ENCODE measurements at places on chromosomes 5 and 9. TPM values are rescaled to one million over a fixed set of nuclear protein-coding genes. Genes with fewer than 3 reads are reported as not detected.

DNA sequence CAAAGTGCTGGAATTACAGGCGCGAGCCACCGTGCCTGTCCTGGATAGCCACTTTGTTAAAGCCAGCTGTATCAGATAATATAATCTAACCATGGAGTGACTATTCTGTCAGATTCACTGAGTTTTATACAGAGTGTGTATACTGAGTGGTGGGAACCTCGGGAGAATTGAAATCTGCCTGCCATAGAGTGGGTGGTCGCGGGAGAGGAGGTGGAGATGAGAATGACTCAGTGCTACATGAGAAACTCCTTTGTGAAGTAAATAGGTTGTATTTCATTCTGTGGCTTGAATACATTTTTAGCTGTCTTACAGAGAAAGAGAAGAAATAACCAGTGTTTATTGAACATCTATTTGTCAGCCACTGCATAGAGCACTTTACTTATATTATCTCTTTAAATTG lies 26.4 kb downstream of the ATP6V0E1 start:
- H3K27ac ChIP-seq: no peak overlapping the region
- H3K36me3 ChIP-seq: no peaks in the 10 kb centered on the region
- no peak for DNase-seq
- H3K27me3 ChIP-seq: no peaks in the 10 kb centered on the region
- H3K4me3 ChIP-seq: no peak overlapping the region

DNA sequence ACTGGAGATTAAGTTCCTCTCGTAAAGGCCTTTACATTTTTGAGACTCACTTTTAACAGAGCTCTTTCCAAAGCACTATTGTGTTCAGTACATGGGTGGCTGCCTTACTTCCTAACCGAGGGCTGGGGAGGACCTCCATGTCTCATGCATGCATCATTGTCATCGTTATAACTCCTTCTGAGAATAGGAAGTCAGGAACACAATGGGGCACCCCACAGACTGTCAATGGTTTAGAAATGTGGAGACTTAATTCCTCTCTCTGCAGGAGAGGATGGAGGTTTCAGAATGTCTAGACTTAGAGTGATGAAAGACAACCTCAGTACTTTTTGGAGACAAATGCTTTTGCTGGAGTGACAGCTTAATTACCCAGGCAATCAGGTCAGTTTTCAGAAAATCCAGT lies 83.9 kb downstream of the PRLR start:
- no peaks in the 10 kb centered on the region for H3K27me3 ChIP-seq
- no peaks in the 10 kb centered on the region for H3K36me3 ChIP-seq
- H3K4me3 ChIP-seq: no peak overlapping the region
- DNase-seq: no peak
- H3K27ac ChIP-seq: no peak overlapping the region
- no peaks in the 10 kb centered on the region for H3K4me1 ChIP-seq

DNA sequence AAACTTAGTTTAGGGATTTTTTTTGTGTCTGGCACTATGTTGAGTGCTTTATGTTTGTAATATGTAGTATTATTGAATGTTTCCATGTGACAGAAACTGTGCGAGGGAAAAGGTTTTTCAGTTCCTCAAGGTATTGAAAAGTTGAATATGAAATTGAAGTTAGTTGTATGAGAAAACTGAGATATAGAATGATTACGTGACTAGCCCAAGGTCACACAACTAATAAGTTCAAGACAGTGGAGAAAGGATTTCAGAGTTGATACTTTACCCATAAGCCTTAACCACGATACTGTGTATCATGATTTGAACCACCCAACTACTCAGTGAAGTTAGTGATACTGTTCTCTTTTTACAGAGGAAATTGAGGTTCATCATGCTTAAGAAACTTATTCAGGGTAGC lies 5.7 kb downstream of the NIPBL start:
- no peak overlapping the region for H3K4me3 ChIP-seq
- peaks cover 29% of the 10 kb centered on the region for H3K4me1 ChIP-seq
- DNase-seq: no peak
- H3K27ac ChIP-seq: no peak overlapping the region

GRCh38 chr5:168865968-168866367 lies 286.8 kb upstream of the PANK3 start:
- no peak overlapping the region for H3K4me3 ChIP-seq
- no peaks in the 10 kb centered on the region for H3K36me3 ChIP-seq
- DNase-seq: no peak
- H3K4me1 ChIP-seq: no peaks in the 10 kb centered on the region
- no peaks in the 10 kb centered on the region for H3K27me3 ChIP-seq

DNA sequence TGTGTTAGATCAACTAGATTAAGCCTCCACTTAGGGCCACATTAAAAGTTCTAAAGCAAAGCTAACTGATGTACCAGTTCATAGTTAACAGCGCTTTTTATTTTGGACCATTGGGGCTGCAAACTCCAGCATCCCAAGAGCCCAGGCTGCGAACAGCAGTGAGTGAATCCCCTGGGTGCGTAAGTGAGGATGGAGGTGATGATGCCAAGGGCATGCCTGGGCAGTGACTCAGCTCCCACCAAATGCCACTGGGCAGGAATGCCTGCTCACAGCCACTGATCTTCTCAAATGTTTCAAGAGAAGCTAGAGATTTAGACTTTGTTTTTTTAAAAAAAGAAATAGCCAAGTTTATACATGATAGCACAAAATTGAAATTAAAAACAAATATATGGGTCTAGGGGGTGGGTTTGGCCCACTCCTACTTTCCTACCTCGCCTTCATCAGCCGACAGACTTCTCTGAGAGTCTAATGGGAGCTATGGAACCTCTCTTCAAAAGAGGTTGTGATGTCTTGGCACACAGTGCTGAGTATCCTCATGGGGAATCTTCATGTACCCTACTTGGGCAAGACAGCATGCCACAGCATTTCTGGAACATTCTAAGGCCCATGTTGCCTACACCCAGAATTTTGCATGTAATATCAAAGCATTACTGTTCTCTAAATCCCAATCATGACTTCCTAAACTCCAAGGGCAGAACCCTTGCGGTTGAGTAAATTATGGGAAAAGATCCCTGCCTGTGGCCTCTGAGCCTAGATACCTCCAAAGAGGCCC lies 398.1 kb downstream of the EBF1 start:
- H3K27ac ChIP-seq: peak overlapping the region; percentile 6
- no peaks in the 10 kb centered on the region for H3K36me3 ChIP-seq
- no peak for DNase-seq
- no peaks in the 10 kb centered on the region for H3K27me3 ChIP-seq

DNA sequence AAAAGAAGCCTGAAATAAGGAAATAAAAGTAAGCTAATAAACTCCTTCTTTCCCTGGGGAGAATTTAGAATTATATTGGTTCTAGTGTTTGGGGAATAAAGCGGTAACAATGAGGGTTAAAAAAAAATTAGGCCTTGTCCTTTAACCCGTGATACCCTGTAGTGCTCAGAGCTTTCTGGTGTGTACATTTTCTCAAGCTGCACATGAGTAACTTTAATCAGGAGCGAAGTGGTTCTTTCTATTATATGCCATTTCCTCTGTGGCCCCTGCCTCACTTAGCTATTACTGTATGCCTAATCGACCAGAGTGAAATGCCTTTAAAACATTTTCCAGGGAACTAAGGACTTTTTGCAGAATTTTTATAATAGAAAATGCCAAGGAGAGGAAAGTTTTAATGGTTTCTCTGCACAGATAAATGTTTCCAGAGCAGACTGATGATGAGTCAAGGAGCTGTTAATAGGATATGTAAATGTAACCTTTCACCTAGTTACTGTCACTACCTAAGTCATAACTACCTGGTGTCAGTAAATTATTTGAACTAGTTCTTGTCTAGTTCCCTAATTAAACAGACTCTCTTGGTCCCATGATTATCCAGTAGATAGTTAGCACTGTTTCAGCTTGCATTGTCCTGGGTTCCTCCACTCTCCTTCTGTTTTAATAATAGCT lies 7.6 kb downstream of the PAM start:
- no peaks in the 10 kb centered on the region for H3K36me3 ChIP-seq
- H3K4me1 ChIP-seq: peaks cover 12% of the 10 kb centered on the region
- H3K27ac ChIP-seq: no peak overlapping the region
- H3K4me3 ChIP-seq: no peak overlapping the region

DNA sequence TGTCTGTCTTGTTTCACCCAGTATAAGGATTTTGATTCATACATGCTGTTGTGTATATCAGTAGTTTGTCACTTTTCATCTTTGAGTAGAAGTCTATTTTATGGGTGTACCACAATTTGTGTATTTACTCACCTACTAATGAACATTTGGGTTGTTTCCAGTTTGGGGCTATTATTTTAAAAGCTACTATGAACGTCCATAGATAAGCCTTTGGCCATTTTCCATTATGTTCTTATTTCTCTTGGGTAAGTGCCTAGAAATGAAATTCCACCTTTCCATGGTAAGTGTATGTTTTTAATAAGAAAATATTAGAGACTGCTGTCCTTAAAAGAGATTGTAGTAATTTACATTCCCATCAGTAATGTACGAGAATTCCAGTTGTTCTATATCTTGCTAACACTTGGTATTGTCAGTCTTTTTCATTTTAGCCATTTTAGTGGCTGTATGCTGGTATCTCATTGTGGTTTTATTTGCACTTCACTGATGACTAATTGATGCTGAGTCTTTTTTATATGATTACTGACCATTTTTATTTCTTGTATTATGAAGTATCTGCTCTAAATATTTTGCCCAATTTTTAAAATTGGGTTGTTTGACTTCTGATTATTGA lies 17.9 kb upstream of the PDE8B start:
- no peaks in the 10 kb centered on the region for H3K4me1 ChIP-seq
- H3K4me3 ChIP-seq: no peak overlapping the region
- no peak overlapping the region for H3K27ac ChIP-seq
- DNase-seq: no peak
- H3K36me3 ChIP-seq: no peaks in the 10 kb centered on the region
- no peaks in the 10 kb centered on the region for H3K27me3 ChIP-seq

DNA sequence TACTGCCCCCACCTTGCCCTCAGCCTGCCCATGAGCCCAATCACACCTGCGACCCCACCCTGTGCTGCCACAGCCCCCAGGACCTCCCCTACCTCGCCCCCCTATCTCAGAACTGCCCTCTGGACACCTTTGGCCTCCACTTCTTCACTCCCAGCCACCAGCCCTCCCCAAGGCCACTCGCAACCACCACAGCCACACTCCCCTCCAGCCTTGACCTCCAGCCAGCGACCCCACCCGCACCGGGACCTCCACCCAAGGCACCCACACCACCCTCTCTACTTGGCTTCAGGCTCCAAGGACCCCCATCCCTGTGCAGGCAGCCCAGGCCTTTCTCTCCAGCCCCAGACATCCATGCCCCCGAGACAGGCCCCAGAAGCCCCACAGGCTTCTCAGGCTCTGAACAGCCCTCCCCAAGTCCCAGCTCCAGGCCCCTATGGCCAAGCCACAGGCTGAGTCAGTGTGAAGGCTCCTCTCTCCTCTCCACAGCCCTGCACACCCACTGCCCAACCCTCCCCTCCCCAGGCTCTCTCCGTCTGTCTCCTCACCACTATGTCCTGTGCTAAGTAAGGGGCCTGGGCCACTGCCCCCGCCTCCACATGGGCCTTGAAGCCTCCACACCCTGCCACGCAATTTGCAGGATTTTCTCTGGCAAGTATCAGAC lies 2.0 kb downstream of the AK1 start:
- H3K27me3 ChIP-seq: no peaks in the 10 kb centered on the region
- no peaks in the 10 kb centered on the region for H3K4me1 ChIP-seq
- H3K27ac ChIP-seq: no peak overlapping the region
- no peaks in the 10 kb centered on the region for H3K36me3 ChIP-seq
- H3K4me3 ChIP-seq: no peak overlapping the region

DNA sequence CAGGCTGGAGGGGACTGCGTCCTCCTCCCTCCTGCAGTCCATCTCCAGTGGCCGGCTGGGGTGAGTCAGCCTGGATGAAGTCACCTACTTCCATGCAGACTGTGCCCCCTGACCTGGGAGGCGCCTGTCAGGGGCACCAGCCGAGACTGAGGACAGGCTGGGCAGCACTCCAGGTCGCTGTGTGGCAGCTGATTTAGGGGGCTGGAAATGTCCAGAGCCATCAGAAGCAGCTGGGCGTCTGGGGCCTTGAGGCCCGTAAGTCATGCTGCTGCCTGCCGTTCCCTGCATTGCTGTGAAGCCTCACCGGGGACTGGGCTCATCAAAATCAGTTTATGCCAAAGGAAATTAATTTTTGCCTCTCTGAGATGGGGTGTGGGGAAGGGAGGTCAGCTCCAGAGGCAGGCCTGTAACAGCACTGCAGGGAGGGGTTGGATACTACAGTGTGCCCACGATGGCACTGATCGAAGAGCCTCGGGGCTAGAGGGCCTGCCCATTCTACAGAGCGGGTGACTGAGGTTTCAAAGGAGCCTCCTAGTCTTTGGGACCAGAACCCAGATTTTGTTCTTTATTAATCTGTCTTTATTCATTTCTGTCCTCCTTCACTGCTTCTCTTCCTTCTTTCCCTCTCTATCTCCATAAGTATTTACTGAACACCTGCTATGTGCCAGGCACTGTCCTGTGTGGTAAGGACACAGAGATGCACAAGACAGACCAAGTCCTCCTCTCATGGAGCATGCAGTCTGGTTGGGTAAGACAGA lies 70.4 kb upstream of the PSD2 start:
- peak; percentile 67 for DNase-seq
- H3K4me1 ChIP-seq: no peaks in the 10 kb centered on the region
- H3K4me3 ChIP-seq: no peak overlapping the region
- H3K36me3 ChIP-seq: no peaks in the 10 kb centered on the region

GRCh38 chr5:73862796-73863195 lies 236.8 kb downstream of the ARHGEF28 start:
- no peak overlapping the region for H3K4me3 ChIP-seq
- no peaks in the 10 kb centered on the region for H3K4me1 ChIP-seq
- no peaks in the 10 kb centered on the region for H3K27me3 ChIP-seq
- H3K27ac ChIP-seq: no peak overlapping the region

DNA sequence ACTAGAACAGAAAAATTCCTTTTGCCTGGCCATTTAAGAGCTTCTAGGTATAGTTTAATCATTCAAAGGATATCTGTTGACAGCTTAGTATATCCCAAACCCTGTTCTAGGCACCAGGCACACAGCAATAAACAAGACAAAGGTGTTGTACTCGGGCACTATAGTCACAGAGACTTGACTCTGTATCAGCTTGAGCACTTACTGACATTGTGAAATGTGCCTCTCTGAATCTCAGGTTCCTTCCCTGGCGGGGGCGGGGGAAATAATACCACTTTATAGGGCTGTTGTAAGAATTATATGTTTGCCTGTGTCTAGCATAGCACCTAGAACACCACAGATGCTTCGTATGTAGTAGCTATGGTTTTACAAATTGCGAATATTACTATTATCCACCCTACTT lies 104.5 kb downstream of the NR6A1 start:
- H3K4me1 ChIP-seq: no peaks in the 10 kb centered on the region
- no peaks in the 10 kb centered on the region for H3K36me3 ChIP-seq
- H3K27ac ChIP-seq: no peak overlapping the region
- no peaks in the 10 kb centered on the region for H3K27me3 ChIP-seq
- H3K4me3 ChIP-seq: no peak overlapping the region
- no peak for DNase-seq

Gene SLC6A19
- total RNA-seq: 934 TPM

Gene SYK
- total RNA-seq: 81.7 TPM

Gene GRM6
- total RNA-seq: not detected

Gene ISL1
- total RNA-seq: 0.53 TPM

Gene SARDH
- 0.47 TPM for total RNA-seq

Gene PCDHGC4
- total RNA-seq: 5.8 TPM

Gene DMRT3
- total RNA-seq: not detected

Gene PPWD1
- 31.2 TPM for total RNA-seq

Gene C9
- not detected for total RNA-seq

Gene GARIN3
- total RNA-seq: not detected

Gene CETN3
- 1.1 TPM for total RNA-seq
